Amniotic stem cell (primary cell): ENCODE measurements at places on chromosomes 13 and 19.
A peak's percentile ranks its signal among the peaks of the same experiment; 100 is the strongest.

DNA sequence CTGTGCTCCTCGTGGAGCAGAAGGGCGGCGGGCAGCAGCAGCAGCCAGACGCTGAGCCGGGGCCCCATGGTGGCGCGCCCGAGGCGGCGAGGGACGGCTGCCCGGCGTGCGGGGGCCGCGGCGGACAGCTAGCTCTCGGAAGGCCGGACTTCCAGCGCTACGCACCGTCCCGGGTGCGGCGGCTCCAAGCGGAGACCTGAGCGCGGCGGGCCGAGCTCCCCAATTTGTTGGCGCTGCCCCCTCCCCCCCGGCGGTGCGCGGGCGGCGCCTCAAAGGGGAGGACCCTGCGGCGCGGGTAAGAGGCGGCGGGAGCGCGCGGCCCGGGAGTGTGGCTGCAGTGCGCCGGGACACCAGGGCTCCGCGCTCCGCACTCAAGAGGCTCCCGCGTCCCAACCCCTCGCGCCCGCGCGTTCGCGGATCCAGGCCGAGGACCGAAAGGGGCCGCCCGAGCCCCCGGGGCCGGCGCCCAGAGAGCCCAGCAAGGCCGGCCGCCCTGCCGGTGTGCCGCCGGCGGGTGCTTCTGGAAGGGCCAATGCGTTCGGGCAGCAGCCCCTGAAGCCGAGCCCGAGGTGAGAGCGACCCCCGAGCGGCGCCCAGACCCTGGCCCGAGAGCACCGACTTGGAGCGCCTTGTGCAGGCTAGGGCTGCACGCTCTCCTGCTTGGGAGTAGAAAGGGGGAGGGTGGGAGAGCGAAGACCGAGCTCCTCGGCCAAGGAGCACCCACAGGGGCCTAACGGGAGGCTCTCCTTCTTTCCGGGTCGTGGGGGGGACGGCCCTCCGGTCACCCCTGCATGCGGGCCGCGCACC lies at the start of the genes COL4A1 and COL4A2:
COL4A1 (minus strand) TSS at position 198 of the 807 bp plus-strand sequence; CDS start at position 68, 130 bp downstream.
COL4A2 (plus strand) TSS at position 325 of the 807 bp plus-strand sequence. CDS start 620 bp downstream, outside the sequence.
- peak; percentile 48 for DNase-seq

DNA sequence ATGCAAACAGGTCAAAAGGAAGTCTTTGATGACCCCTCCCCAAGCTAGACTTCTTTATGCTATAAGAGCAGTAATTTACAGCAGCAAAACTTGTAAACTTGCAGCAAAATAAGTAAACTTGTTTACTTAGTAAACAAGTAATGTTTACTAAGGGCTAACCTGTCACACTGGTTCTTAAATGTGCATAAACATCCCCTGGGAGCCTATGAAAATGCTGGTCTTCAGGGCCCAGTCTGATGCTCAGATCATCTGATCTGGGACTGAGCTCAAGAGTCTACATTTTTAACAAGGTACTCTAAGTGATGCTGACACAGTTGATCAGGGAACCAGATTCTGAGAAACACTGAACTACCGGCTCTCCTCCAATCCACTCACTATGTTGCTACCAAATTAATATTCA lies 53.4 kb downstream of the MTMR6 start:
- DNase-seq = no peak

GRCh38 chr19:44580366-44580895 lies 32.9 kb upstream of the IGSF23 start:
- DNase-seq = no peak

GRCh38 chr13:41053384-41053826 lies 7.9 kb upstream of the WBP4 start:
- DNase-seq = no peak

DNA sequence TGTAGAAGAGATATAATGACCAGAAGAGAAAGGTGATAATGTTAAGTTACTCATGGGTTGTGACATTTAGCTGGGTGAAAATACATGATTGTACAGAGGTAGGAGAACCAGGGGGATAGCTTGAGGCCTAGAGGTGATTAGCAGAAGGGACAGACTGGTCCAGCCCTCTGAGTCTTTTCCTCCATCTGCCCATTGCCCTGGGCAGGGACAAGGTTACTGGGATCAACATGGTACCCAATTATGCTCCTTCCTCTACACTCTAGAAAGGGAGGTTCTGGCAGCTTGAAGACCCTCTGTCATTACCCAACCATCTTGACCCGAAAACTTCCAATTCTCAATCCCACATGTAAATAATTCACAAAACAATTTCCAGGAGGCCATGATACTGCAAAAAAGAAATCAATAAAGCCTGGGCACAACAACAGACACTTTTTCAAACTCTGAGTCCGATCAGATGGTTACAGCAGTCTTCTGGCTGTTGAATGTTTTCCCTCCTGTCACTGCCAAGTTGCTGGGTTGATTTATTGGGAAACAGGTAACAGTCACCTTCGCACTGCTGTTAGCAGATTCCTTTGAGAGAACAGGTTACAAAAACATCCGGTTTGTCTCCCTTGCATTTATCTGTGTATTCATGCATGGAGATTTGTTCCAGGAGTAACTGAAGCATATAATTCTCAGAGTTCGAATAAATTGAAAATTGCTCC lies 239.1 kb upstream of the HTR2A start:
- DNase-seq = no peak

DNA sequence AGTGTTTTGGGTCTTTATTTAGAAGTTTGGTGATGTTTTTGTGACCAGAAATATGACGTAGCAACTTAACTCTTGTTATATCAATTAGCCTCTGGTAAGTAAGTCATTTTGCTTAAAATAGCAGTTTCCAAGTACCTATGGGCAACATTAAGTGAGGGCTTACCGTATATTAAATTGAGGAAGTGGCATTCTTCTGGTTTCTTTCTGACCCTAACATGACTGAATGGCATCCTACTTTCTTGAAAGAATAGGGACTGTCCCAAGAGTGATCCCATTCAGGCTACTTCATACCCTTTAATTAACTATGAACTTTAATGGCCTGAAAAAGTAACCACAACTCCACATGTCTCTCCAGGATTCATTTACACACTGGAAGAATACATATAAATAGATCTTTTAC lies 106.6 kb downstream of the MZT1 start:
- DNase-seq = no peak

DNA sequence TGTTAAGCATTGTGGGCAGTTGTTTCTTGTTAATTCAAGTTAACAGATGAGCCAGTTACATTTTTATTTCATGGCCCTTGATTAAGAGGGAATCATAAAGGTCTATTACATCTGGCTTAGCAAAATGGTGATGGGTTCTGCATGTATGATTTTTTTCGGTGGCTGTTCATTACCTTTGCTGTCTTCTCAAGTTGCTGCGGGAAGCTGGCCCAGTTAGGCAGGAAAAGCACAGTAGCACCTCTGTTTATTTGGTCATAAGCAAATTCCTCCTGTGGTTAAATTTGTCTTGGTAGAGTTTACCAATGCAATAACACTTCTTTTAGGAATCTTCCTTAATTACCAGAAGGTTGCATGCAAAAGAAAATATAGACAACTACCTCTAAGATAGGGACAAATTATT lies 104.5 kb downstream of the FRY start:
- no peak for DNase-seq

- DNase-seq = no peak
Observed at GRCh38 chr13:53781941-53782340, 753.3 kb downstream of the OLFM4 start.

GRCh38 chr13:68550330-68550729 lies 1320.2 kb upstream of the PCDH9 start:
- no peak for DNase-seq

GRCh38 chr13:19960653-19960976 lies 2.1 kb downstream of the ZMYM2 start:
- no peak for DNase-seq

DNA sequence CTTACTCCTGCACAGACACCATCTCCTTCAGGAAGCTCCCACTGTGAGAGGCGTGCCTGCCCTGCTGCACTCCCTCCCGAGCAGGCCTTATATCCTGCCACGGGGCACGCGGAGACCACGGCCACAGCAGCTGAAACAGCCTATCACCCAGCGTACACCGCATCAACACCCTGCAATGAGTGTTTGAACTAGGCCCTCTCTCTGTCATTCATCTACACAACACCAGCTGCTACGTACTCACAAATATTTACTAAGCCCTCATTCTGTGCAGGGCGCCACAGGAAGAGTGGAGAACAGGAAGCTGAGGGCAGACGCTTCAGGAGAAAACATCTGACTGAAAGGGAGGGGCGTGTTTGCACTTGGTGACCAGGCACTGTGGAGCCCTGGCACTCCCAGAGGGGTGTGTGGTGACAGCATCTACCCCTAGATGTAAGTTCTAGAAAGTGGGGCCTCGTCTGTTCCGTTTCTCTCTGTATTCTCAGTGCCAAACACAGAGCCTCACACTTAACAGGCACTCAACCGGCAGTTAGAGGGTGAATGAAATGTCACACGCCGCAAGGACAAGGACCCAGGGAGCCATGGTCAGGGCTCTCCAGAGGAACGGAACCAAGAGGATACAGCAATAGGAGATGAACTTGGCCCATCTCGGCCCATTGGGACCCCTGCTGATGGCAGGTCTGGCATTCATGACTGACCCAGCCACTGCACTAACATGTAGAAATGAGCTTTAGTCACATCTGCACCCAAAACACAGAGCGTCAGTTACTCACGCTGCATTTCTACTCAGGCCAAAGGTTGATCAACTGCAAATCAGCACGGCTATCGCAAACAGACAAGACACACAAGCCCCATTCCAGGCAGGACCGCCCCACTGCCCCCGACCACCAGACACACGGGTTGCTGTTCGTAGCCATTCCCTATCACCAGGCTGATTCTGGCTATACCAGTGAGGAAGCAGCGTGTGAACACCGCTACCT lies 15.7 kb downstream of the RANBP3 start:
- DNase-seq = no peak

GRCh38 chr13:114029866-114030625 lies 56.2 kb upstream of the C13orf46 start:
- no peak for DNase-seq

- DNase-seq = peak; percentile 45
Observed at GRCh38 chr13:25860862-25861261, 191.0 kb downstream of the SHISA2 start.

DNA sequence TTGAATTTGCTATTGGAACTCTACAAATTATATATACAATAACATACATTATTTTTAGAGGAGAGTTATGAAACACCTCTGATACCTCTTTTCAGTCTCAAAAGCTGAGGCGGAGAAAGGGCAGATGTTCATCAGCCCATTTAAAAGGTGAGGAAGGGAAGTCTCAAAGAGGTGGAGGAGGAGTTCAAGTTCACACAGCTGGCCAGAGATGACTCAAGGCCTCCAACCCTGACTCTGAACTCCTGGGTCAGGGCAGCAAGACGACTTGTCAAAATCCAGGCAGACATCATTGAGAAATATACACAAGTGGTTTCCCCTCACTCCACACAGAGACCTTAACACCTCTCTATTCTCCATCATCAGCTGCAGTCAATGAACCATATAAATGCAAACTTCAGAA lies 2.1 kb downstream of the SIAH3 start:
- DNase-seq = no peak

DNA sequence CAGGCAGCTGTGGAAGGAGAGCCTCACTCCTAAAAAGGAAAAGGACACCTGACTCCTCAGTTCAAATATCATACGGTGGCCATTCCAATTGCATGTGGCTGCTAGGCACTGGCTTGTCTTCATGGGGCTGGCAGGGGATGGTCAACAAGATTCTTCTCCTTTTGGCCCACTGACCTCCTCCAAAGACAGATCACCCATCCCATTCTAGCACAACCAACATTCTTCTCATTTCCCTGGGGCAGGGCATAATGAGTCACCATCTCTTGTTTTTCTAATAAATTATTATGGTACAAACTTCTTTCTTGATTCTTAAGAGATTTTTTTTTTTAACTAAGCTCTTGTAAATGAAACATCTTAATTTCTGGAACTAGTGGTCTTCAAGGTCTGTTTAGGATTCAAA lies 136.7 kb upstream of the NBEA start:
- no peak for DNase-seq

- DNase-seq = peak; percentile 75
Observed at GRCh38 chr19:18205200-18205892, 1.5 kb upstream of the RAB3A start.

- peak; percentile 24 for DNase-seq
Observed at GRCh38 chr19:28905996-28906395, 307.0 kb downstream of the UQCRFS1 start.

GRCh38 chr19:10864538-10864899 lies 6.8 kb upstream of the CARM1 start:
- peak; percentile 59 for DNase-seq

DNA sequence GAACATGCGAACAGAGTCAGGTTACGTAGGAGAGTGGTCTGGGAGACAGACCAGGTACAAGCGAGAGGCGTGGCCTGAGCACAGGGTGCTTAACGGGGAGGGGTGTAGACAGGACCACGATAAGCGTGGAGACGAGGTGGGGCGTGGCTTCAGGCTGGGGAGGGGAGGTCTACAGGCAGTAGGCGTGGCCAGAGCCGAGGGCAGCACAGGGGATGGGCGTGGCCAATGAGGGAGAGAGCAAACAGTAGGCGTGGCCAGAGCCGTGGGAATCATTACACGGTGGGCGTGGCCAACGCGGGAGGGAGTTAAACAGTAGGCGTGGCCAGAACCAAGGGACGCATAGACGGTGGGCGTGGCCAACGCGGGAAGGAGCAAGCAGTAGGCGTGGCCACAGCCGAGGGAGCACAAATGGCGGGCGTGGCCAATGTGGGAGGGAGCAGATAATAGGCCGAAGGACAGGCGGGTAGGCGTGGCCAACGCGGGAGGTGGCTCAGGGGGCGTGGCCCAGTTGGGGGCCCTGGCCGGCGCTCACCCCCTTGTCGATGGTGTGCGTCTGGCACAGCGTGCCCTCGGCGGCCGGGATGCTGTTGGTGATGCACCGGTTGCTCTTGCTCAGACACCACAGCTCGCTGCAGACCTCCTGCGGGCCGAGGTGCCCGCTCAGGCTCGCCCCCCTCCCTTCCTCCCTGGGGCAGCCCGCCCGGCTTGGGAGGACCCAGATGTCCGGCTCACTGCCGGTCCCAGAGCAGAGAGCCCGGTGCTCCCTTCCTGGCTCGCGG lies 15.2 kb upstream of the MYO1F start:
- DNase-seq = peak; percentile 94

DNA sequence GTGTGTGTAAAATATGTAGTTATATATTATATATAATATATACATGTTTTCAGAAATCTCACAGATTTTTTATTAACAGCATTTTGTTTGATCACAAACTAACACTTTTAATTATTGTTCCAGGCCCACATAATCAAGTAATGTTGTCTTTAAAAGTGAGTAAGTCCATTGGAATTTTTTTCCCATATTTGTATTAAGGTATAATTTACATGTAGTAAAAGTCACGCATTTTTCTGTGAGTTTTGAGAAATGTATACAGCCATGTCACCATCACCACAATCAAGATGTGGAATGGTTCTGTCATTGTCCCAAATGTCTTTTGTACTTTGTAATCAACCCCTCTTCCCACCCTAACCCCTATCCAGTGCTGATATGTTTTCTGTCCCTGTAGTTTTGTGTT lies 120.0 kb upstream of the RFC3 start:
- DNase-seq = no peak

GRCh38 chr13:34124666-34125306 lies 306.8 kb downstream of the RFC3 start:
- no peak for DNase-seq

GRCh38 chr13:46575818-46576221 lies 22.9 kb downstream of the LRCH1 start:
- no peak for DNase-seq

GRCh38 chr19:43152214-43152613 lies 34.1 kb downstream of the PSG5 start:
- no peak for DNase-seq

GRCh38 chr13:31927219-31927653 lies 104.3 kb upstream of the FRY start:
- no peak for DNase-seq

- peak; percentile 33 for DNase-seq
Observed at GRCh38 chr19:5293612-5294378, 46.8 kb downstream of the PTPRS start.
